NCI-H2029 (cell line): ENCODE measurements at places on chromosomes 12 and 14.

DNA sequence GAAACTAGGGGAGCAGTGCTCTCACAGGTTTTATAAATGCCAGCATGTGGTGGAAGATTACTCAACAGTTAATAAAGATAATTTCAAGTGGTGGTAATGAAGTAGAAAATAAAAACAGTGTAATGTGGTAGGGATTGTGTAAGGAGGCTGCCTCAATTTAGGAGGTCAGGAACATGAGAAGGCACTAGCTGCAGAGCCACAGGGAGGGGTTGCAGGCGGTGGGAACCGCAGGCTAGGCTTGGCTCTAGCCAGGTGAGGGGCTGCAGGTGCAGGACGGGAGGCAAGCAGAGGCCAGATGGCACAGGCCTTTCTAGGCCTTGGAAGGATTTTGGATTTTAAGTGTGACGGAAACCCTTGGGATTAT, 768 bp downstream of the METTL25 start:
- DNase-seq = peak; percentile 3

- no peak for DNase-seq
These were observed 229.1 kb downstream of the PPM1H start for GRCh38 chr12:62705846-62706245.

- DNase-seq = no peak
These were observed 74.9 kb upstream of the SLCO1C1 start for GRCh38 chr12:20620261-20620660.

DNA sequence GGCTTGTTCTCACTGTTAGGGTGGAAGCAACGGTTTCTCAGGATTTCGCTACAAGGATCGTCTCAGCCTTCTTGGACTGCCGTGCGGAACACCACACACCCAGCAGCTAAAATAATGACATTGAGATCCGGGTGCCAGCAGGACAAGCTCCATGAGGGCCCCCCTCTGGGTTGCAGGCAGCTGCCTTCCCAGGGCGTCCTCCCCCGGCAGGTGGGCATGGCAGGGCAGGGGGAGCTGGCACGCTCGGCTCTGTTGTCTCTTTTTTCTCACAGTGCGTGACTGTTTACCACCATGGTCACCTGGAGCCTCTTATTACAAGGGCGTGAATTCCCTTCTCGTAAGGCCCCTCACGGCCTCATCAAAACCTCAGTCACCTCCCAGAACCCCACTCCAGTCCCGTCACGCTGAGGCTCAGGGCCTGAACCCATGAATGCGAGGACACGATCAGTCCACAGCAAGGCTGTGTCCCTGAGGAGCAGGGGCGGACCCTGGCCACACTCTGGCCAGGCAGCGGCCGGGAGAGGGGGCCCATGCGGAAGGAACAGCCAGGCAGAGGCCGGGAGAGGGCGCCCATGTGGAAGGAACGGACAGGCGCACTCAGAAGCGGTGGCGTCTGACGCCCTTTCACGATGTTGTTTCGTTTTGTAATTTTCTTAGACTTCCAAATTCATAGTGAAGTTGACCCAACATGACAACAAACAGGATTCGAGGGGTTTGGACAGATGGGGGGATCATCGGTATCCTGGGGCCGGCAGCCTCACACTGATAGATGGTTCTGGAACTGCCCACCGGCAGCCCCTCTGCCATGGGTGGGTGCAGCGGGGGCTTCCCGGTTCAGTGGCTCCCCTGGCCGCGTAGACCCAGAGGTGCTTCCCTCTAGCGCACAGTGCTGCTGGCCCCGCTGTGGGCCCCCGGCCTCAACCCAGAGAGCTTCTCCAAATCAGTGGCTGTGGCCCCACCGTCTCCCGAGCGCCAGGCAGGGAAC, 10.0 kb downstream of the LRCOL1 start:
- DNase-seq = peak; percentile 59

- no peak for DNase-seq
These were observed 177.8 kb upstream of the EGLN3 start for GRCh38 chr14:34128665-34129064.

DNA sequence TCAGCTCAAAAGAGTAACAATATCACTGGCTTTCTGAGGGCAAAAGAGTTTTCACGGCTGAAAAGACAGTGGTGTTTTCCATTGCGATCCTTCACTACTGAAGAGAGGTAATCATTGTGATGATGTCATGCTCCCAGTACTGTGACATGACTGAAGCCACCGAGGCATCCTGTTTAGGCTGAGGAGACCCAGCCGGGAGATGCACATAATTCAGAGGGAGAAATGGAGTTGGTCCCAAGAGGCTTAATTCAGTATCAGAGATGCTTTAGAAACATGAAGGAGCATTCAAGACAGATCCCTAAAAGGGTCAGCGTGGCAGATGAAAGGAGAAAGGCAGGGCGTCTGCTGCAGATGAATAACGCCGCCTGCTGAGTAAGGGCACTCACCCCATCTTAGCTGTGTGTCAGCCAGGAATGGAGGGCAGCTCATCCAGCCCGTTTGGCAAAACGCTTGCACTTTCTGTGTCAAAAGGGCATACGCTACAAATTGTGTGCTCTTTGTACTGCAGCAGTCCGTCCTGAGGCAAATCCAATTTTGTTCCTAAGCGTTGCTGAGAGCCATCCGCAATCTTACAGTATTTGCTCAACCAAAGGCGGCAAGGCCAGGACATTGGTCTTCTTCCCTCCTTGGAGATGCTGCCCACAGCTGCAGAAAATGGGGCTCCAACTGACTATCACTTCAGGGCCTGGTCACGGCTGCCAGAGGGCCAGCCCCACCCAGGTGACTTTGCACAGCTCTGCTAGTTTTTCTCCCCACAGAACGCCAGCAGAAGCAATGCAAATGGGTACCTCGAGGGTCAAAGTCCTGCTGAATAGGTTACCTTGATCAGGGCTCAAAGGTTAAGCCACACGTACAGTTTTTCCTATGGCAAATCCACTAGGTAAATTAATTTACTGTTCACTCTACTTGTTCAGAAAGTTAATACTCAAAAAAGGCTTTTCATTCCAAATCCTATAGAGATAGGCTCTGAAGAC, 23.5 kb downstream of the CCDC92 start:
- DNase-seq = no peak

- DNase-seq = no peak
These were observed 92.9 kb upstream of the TBX3 start for GRCh38 chr12:114776731-114777442.

DNA sequence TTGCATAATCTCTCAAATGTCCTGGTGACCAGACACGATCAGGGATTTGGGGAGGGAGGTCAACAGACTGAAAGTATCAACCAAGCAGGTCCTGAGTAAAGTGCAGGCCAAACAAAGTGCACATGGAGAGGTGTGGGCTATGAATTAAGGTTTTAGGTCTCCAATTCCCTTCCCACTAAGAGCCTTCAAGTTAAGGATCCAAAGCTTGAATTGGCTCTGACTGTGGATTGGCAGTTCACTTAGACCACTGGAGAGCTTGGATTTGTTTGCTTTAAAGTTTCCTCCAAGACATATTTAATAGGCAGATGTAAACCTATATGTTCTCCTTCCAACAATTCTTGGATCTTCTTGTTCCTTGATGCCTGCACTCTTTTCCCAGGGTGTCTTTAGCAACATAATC, 129.6 kb upstream of the IGF1 start:
- no peak for DNase-seq

DNA sequence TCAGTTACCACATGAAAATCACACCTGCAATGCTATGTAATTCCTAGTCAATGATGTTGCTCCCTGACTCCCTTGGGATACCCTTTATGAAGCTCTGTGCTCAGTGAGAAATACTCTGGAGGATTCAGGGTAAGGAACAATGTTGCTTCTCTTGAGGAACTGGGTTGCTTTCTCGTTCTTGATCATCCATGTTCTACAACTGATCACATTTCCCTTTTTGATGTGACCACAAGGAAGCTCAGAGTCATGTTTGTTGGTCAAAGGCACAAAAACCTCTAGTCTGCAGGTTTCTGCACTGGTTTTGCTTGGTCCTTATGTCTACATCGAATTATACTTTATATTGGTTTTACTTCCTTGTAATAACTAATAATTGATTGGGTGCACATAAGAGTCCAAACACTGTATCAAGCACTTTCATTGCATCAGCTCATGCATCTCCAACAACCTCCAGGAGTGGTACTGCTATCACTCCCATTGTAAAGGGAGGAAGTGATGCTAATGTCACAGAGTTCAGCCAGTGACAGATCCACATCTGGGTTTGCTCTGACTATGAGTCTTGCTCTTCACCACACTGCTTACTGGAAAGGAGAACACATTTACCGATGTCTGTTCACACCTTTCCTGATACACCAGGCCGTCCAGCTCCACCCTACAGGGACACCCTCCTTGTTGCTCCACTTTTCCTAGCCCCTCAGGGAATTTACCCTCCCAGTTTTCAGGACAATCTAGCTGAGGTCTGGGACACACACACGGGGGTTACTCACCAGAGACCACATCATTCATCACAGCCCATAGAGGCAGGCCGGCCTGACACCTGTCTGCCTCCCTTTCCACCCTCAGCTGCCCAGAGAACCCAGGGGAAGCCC, 41.0 kb downstream of the CMKLR1 start:
- no peak for DNase-seq

DNA sequence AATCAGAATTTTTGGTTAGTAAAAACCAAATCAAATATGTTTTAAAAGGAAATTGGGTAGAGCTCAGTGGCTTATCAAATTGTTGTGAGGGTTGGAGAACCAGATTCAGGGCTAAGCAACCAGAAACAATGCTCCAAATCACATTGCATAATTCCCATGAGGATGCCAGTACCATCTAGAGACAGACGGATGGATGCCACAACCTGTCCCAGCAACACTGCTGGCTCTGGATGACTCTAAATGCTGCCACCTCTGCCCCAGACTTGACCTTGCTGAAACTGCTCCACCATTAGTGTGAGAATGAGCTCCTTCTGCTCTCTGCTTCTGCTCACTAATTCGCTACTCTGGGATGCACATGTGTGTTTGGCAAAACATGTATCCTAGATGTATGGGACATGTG, 43.9 kb downstream of the FRS2 start:
- DNase-seq = no peak

- no peak for DNase-seq
These were observed 168.5 kb downstream of the NAV3 start for GRCh38 chr12:77999074-77999715.

GRCh38 chr14:71932229-71932981, at the start of gene RGS6:
RGS6 (plus strand) TSS chr14:71932429.
- no peak for DNase-seq

- no peak for DNase-seq
These were observed 591 bp downstream of the GXYLT1 start for GRCh38 chr12:42144158-42144407.

- DNase-seq = no peak
These were observed 29.3 kb upstream of the GAS2L3 start for GRCh38 chr12:100544165-100544564.

GRCh38 chr12:52060498-52061177, 9.1 kb upstream of the ATG101 start:
- no peak for DNase-seq

GRCh38 chr12:67526129-67526528, 122.4 kb upstream of the DYRK2 start:
- no peak for DNase-seq

- DNase-seq = no peak
These were observed 58.7 kb upstream of the NCOR2 start for GRCh38 chr12:124625867-124626675.

GRCh38 chr14:90091393-90091792, 29.6 kb downstream of the KCNK13 start:
- peak; percentile 13 for DNase-seq

- no peak for DNase-seq
These were observed 13.6 kb downstream of the PAPLN start for GRCh38 chr14:73250781-73251500.

GRCh38 chr14:72736786-72737559, 156.9 kb downstream of the DPF3 start:
- no peak for DNase-seq

- no peak for DNase-seq
These were observed 445.7 kb downstream of the DAD1 start for GRCh38 chr14:22143363-22143762.

- DNase-seq = no peak
These were observed 37.8 kb upstream of the C12orf75 start for GRCh38 chr12:105292705-105293104.

- DNase-seq = no peak
These were observed 440.3 kb upstream of the RGS6 start for GRCh38 chr14:71491931-71492330.

GRCh38 chr12:93960521-93960920, 187.9 kb upstream of the PLXNC1 start:
- no peak for DNase-seq

DNA sequence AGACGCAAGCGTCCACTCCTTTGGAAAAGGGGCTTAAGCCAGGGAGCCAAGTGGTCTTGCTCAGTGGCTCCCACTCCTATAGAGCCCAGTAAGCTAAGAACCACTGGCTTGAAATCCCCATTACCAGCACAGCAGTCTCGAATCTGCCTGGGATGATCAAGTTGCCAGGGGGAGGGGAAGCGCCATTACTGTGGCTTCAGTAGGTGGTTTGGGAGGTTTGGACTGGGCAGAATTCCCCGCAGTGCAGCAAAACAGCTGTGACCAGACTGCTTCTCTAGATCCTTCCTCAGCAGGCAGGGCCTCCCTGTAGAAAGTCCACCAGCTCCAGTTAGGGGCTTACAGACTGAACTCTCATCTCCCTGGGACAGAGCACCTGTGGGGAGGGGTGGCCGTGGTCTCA, 115.4 kb downstream of the TMEM117 start:
- DNase-seq = no peak

DNA sequence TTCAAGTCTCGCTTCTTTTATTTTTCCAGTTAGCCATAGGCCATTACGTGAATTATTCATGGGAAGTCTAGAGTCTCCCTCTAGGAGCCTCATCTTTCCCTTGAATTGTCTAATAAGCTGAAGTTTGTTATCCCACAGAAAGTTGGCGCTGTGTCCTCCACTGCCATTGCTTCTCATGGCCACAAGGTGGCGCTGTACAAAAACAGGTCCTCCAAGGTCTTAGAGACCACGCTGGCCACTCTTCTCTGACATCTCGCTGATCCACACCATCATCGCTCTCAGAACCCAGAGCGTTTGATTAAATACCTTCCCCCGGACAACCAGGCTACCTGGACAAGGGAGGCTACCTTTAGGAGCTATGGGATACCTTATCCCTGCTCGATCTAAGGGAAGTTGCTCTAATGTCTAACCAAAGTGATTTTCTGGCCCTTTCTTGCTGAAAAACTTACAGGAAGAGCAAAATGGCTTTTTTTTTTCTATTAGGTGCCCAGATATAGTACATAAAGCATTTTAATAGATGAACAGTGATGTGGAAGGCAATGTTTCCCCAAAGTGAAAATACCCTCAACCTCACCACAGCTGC, 110.0 kb downstream of the CCDC60 start:
- no peak for DNase-seq

DNA sequence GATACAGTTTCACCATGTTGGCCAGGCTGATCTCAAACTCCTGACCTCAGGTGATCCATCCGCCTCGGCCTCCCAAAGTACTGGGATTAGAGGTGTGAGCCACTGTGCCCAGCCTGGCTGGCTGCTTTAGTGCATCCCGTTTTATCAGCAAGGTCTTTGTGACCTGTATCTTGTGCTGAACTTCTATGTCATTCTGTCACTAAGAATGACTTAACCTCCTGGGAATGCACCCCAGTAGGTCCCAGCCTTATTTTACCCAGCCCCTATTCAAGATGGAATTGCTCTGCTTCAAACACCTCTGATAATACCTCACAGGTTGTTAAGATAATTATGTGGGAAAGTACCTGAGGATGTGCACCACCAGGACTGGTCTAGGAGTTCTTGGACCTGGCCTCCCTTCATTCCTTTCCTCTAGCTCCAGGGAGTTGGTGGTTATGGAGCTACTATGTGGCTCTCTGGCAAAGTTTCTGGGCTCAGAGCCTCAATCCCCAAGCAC, 26.1 kb upstream of the JPH4 start:
- DNase-seq = no peak
